ENCODE measurements at places on chromosomes 5 and 9. TPM values are rescaled to one million over a fixed set of nuclear protein-coding genes. Genes with fewer than 3 reads are reported as not detected.

- H3K4me3 ChIP-seq, result no peak overlapping the region
- DNase-seq, result peak; percentile 88
- no peak overlapping the region for H3K27ac ChIP-seq
- H3K36me3 ChIP-seq, result no peaks in the 10 kb centered on the region
Measured at GRCh38 chr9:29691758-29692407, 2118.6 kb upstream of the C9orf72 start.

DNA sequence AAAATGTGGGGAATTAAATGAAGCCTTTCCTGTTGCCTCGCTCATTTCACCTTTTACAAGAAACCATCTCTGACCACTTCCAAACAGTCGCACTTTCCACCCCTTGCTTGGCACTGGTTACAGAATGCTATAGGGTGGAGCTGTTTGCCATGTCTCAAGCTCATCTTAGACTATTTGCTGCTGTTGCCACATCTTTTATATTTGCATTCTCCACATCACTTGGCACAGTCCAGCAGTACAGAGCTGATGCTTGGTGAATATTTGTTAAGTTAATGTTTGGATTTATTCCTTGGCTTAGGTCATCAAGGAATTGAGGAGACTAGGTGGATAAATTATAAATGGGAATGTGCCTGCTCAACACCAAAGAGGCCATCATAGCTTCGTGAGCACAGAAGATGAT is 53.2 kb downstream of the GNA14 start:
- no peak overlapping the region for H3K4me3 ChIP-seq
- H3K27me3 ChIP-seq, result no peaks in the 10 kb centered on the region
- no peaks in the 10 kb centered on the region for H3K36me3 ChIP-seq
- H3K27ac ChIP-seq, result no peak overlapping the region
- H3K4me1 ChIP-seq, result peaks cover 6% of the 10 kb centered on the region

DNA sequence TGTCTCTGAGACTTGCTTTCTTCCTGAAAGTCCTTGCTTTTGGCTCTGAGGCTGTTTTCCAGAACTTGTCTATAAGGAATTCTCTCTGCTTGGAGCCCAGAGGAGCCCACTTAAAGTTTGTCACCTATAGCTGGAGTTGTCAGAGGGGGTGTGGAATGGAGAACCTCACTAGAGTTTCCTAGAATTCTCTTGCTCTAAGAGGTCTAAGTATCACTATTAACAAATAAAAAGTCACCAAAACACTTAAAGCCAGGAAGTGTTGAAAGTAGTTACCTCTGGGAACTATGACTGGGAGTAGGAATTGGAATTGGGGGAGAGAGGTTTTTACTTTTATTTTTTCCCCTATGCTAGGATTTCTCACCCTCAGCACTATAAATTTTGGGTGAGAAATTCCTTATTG is 15.0 kb downstream of the SIT1 start:
- no peaks in the 10 kb centered on the region for H3K4me1 ChIP-seq
- no peaks in the 10 kb centered on the region for H3K36me3 ChIP-seq
- H3K27me3 ChIP-seq, result no peaks in the 10 kb centered on the region

GRCh38 chr9:101758304-101758930 is 20.0 kb upstream of the GRIN3A start:
- no peak overlapping the region for H3K27ac ChIP-seq
- DNase-seq, result no peak
- H3K27me3 ChIP-seq, result no peaks in the 10 kb centered on the region
- H3K36me3 ChIP-seq, result no peaks in the 10 kb centered on the region

The TNIP1 gene
- 51.3 TPM for total RNA-seq

The GFPT2 gene
- 22.6 TPM for total RNA-seq

The EPB41L4A gene
- 7.9 TPM for total RNA-seq

DNA sequence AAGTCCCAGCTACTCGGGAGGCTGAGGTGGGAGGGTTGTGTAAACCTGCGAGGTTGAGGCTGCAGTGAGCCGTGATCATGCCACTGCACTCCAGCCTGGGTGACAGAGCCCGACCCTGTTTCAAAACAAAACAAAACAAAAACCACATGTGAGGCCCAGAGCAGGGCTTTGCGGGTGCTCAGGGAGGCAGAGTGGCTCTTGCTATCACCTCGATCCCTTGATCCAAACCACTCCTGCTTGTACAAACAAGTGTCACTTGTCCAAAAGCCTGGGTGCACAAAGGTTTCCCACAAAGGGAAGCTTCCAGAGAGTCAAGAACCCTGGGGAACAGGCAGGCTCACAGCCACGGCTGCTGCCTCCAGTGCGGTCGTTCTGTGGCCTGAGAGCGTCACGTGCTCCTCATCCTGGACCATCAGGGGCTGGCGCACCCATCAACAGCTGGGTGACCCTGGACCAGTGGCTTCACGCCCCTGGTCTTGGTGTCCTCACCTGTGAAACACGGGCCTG is 162.7 kb downstream of the C9orf50 start:
- no peaks in the 10 kb centered on the region for H3K36me3 ChIP-seq
- peak; percentile 57 for DNase-seq
- no peaks in the 10 kb centered on the region for H3K27me3 ChIP-seq
- peak overlapping the region; percentile 26 for H3K27ac ChIP-seq

The FBP2 gene
- not detected for total RNA-seq

GRCh38 chr5:6342689-6343315 is 35.5 kb downstream of the MED10 start:
- no peak for DNase-seq
- no peaks in the 10 kb centered on the region for H3K36me3 ChIP-seq
- H3K4me3 ChIP-seq, result no peak overlapping the region
- no peak overlapping the region for H3K27ac ChIP-seq

DNA sequence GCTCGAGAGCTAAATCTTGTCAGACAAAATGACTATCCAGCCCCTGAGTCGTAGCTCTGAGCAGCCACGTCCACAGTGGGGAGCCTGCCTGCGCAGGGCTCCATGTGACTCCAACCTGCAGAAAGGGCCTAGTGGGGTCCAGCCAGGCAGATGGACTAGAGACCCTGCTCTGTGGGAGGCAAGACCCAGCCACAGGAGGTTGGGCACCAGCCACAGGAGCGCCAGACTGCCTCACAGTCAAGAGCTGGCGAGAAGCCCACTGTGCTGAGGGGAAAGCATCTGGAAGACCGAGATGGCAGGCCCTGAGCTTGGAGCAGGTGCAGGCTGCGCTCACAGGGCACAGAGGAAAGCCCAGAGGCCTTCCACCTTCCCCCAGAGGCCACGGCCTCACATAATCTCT is 61.4 kb downstream of the C5orf15 start:
- H3K27ac ChIP-seq, result no peak overlapping the region
- no peaks in the 10 kb centered on the region for H3K27me3 ChIP-seq
- no peak for DNase-seq
- no peaks in the 10 kb centered on the region for H3K36me3 ChIP-seq
- no peaks in the 10 kb centered on the region for H3K4me1 ChIP-seq

DNA sequence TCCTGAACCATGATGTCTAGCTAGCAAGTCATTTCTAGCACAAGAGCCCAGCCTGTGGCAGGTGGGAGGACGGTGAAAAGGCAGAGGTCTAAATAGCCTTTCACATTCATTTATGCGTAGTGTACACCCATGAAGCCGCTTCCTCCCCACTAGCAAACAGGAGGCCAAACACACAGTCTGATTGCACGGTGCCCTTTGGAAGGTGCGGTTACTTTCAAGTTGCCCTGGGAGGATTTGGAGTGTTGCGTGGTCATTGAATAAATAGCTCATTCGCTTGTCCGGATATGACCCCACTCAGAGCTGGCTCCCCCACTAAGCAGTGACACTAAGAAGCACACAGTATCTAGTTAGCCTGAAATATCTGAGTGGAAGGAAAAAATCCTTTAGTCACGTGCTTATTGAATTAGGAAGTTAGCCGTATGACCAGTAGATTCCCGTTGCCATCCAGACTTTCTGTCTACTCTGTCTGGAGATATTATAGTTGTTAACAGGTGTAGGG is 664 bp upstream of the ARSB start:
- no peaks in the 10 kb centered on the region for H3K4me1 ChIP-seq
- no peaks in the 10 kb centered on the region for H3K36me3 ChIP-seq
- H3K27ac ChIP-seq, result no peak overlapping the region
- peaks cover 4% of the 10 kb centered on the region for H3K27me3 ChIP-seq
- peak overlapping the region; percentile 88 for H3K4me3 ChIP-seq
- DNase-seq, result peak; percentile 45

- H3K27me3 ChIP-seq, result no peaks in the 10 kb centered on the region
- no peak overlapping the region for H3K27ac ChIP-seq
- no peaks in the 10 kb centered on the region for H3K36me3 ChIP-seq
- no peaks in the 10 kb centered on the region for H3K4me1 ChIP-seq
Measured at GRCh38 chr5:79020861-79021561, 35.9 kb upstream of the ARSB start.

The ROPN1L gene
- 0.70 TPM for total RNA-seq

DNA sequence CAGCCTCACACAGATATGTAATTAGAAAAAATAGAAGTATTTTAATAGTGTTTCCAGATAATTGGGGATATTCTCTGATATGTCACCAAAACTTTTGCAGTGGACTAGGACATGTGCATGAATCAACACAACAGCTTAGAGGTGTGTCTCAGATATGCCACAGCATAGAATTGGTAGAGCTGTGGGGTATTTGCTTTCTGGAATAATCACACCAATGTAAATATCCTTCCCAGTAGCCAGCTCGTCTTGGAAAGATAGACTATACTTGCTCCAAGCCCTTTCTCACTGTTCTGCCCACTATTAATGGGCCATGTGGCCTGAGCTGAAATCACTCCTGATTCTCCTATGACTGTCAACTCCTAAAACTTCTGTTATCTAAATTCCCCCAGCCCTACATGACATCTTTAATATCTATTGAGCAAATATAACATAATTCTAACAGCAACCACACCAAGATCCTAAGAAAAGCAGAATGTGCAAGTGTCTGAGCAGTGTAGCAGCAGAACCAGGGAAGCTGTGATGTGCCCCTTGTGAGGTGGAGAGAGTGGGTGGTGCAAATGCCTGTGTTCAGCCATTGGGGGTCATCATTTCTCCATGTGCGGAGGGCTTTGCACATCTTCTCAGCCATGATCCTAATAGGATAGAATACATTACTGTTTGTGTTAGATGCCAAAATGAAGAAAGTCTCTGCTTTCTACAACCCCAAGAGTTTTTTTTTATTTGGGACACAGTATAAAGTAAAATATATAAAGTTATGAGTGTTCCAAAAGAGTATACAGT is 65.0 kb downstream of the MELK start:
- no peak overlapping the region for H3K4me3 ChIP-seq
- H3K36me3 ChIP-seq, result peaks cover 83% of the 10 kb centered on the region
- no peak overlapping the region for H3K27ac ChIP-seq

The WNK2 gene
- total RNA-seq, result 41.7 TPM

The GOLGA1 gene
- total RNA-seq, result 14.2 TPM

GRCh38 chr5:169695025-169695625 is 58.0 kb downstream of the DOCK2 start:
- no peak overlapping the region for H3K27ac ChIP-seq
- no peaks in the 10 kb centered on the region for H3K36me3 ChIP-seq
- no peaks in the 10 kb centered on the region for H3K4me1 ChIP-seq
- H3K27me3 ChIP-seq, result peaks cover 4% of the 10 kb centered on the region
- no peak overlapping the region for H3K4me3 ChIP-seq

The CDX1 gene
- 0.25 TPM for total RNA-seq

Data from endodermal cell (in vitro differentiated cells).